ENCODE measurements at places on chromosomes 7 and 10.

DNA sequence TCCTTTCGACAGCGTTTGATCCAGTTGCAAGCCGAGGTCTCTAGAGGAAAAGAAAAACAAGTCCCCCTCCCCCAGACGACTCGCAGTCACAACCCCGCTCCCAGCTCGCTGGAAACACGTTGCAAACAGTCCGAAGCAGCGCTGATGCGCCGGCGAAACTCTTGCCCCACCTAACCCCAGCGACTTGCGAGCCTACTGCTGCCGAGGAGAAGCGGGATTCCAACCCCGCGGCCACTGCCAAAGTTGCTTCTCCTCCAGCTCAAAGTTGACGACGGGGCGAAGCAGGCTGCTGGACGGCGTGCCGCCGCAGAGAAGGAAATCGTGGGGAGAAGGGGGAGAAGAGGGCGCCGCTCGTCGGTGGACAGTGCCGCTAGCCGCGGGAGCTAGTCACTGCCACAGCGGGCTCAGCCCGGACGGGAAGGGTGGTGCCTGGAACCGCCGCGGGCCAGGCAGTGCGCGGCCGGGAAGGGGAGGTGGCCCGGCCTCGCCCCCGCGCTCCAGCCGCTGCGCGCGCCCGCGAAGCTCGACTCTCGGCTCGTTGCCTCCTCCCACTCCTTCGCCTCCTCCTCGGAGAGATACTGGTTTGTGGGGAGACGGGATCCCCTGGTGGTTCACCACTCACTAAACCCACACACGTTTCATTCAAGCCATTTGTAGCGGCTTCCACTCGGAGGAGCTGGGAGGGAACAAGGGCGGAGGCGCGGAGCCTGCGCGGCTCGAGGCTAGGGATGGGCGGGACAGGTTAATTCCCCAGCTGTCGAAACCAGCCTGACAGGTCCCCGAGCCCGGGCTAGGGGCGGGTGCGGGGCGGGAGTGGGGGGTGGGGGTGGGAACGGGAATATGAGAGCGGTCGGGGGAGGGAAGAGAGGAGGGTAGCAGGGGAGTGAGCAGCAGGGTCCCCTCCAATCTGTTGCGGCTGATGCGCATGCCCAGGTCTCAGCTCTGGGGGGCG, at the start of gene GPR37:
GPR37 (minus strand) TSS at position 392 of the 952 bp plus-strand sequence. CDS start 816 bp downstream, outside the sequence.
- peak; percentile 5 for DNase-seq

DNA sequence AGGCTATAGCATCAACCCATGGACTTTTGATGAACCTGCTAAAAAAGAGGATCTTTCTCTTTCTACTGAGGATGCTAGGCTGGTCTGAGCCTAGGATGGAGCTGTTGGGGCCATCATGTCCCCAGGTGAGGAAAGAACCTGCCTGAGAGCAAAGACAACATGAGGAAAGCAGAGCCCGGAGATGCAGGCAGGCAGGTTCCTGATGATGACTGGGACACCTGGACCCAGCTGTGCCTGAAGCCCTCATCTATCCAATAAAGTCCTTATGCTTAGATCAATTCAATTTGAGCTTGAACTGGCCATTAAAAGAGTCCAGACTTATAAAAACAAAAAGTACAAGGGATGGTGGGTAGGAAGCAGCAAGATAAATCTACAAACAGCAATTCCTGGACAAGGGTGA, 48.9 kb downstream of the KIFBP start:
- no peak for DNase-seq

DNA sequence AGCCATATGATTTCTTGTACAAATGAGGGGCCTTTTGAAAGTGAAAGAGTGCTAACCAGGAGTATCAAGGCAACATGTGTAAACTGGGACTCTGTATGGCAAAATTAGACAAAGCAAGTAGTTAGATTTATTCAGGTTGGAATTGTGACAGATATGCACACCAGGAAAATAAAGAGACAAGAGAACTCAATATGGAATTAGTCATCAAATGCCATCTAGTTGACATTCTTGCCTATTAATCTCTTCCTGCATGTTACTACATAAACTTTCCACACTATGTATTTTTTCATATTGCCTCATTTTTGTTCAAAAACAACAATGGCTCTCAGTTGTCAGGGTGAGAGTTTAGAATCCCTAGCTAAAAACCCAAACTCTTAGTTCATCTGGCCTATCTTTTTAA, 799.0 kb downstream of the NRG3 start:
- DNase-seq: no peak

DNA sequence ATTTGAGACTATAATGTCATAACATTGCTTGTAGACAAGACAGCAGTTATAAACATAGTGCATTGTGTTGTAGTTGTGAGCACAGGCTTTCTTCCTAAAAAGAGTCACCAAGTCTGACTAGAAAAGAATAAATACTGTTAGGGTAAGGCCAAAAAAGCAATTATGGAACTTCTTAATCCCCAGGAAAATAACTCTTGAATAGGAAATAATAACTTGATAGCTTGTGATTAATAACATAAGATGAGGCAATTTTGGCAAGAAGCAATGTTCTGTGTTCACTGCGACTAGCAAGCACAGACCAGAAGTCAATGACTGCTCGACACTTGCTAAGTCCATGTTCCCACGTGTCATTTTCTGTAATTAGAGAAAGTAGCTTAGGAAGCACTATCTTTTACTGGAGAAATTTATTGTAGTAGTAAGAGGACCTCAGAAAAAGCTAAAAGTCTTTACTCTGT, 97.1 kb downstream of the AGMO start:
- DNase-seq: no peak

DNA sequence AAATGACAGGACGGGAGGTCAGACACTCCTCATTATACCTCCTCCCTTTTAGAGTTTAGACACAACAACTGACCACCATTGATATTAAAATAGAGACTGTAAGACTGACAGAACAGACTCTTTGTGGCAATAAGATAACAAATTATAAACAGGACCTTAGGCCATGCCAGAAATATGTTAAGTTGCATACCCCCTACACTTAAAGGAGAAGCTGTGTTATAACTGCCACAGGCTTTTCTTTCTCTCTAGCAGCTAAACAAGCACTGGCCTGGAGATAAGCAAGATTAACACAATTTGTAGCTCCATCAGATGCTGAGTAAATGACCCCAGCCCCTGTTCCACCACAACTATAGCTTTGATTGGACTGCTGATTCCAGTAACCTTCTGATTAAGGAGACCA, 10.5 kb upstream of the UNC5B start:
- no peak for DNase-seq

DNA sequence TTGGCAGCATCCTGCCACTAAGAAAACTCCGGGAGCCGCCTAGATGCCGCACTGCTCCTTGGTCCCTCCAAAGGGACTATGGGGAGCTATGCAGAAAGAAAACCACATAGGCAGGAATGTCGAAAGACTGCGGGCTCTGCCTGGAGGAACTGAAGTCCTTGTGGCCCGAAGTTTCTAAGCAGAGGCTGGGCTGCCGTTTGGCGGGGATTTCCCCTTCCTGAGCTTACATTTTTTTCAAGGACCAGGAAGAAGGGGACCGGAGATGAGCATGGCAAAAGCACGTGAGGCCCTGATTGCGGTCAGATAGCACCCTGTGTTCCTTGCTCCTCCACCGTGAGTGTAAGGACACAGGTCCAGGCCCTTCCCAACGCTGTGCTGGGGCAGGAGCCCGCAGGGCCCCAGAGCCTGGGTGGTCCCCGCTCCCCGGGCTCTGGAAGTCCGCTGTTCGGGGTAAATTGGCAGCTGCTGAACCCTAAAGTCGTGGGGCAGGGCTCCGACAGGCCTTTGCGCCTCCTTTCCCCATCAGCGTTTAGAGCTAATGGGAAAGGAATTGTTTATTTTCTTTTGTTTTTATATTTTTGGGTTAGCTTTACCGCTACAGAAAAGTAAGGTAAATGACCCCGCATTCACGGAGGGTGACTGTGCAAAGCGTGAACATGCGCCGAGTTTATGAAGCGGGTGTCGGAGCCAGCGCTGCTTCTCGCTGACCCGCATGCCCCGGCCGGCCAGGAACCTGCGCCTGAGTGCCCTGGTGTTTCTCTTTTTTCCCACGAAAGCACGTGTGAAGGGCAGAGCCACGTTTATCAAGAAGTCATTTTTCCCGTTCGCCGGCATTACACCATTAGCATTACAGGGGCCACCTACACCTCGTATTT, 356.5 kb upstream of the ZNF32 start:
- DNase-seq: no peak

DNA sequence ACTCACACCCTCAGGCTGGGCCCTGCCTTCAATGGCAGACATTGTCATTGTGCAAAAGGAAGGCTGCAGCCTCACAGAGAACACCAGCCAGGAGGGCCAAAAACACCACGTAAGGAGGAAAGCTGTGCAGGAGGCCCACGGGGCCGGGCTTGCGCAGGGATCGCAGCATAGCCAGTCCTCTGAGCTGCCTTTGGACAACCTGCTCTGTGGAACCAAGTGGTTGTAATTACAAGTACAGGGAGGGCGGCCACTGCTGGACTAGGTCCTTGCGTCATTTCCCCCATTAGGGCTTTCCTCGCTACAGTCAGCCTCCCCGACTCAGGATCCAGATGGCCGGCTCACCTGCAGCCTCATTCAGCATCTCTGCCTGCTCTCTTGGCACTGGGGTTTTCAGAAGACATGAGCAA, 66.9 kb downstream of the FAM53B start:
- no peak for DNase-seq

- no peak for DNase-seq
Observed at GRCh38 chr10:21675157-21675796, 141.2 kb downstream of the MLLT10 start.

GRCh38 chr7:129824291-129825208, 128.2 kb downstream of the UBE2H start:
- DNase-seq: peak; percentile 28

DNA sequence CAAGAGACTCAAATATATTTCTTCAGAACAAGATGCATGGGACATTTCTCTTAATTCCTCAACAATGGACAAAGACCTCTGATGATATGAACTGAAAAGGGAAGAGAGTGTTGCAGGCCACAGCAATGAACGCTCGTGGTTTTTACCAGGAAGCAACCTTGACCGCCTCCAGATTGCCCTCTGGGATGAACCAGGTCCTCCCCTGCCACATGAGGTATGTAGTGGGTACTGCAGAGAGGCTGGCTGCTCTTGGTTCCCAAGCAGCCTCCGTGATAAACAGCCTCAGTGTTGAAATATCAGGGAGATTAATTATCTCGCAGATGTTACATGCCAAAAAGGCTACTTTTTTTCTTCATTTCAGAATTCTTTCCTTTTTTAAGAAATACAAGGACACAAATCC, 338.8 kb downstream of the ELMO1 start:
- no peak for DNase-seq

GRCh38 chr7:151705636-151706276, 171.2 kb downstream of the PRKAG2 start:
- DNase-seq: no peak

- no peak for DNase-seq
Observed at GRCh38 chr7:3956949-3957348, 655.9 kb downstream of the SDK1 start.

DNA sequence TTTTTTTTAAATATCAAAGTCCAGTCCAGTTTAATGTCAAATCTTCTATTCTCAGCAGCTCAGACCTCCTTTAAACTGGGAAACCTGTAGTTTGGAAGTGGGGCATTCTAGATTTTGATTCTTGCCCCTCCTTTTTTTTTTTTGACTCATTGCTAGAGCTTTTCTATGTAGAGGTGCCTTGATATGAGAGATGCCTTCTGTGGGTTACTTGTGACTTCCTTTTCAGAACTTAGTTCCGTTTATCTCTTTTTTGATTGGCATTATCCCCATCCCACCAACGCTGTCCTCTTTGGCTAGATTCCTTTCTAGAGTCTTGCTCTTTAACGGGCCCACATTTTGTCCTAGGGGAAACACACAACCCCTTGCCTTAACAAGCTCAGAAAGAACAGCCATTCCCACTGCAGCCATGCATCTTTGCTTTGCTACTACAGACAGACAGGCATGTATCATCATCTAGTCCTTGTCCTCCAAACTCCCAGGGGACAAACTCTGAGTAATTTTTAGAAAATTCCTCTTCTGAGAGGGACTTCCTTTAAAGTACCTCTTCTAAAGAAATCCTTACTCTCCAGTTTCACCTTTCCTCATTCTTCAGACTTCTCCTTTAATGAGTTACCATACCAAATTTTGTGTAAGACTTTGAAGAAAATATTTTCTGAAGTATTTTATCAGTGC, 153.6 kb downstream of the PHF14 start:
- DNase-seq: no peak

DNA sequence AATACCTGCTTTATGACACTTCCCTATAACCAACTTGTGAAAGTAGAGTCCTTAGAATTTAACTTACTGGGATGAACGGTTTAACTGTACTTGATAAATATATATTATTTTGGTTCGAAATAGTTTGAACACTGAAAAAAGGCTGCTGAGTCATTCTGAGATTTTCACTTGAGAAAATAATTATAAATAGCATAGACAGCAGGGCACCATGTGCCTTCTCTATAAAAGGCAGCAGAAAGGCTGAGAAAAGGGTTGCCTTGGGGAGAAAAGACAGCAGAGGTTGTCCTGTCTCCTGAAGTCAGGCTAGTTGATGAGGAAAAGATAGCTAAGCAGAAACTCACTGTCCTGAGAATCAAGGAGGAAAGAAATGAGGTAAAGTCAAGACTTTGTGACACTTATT, 92.4 kb downstream of the CTTNBP2 start:
- no peak for DNase-seq

GRCh38 chr7:105677817-105678573, 96.7 kb upstream of the EFCAB10 start:
- DNase-seq: no peak

GRCh38 chr10:19658131-19658530, 158.1 kb upstream of the PLXDC2 start:
- no peak for DNase-seq

- no peak for DNase-seq
Observed at GRCh38 chr10:26911811-26912461, 51.2 kb upstream of the ABI1 start.

- DNase-seq: peak; percentile 54
Observed at GRCh38 chr10:3848775-3849635, 64.0 kb upstream of the KLF6 start.

- no peak for DNase-seq
Observed at GRCh38 chr10:3364768-3365480, 192.3 kb upstream of the PITRM1 start.

Data from amniotic stem cell (primary cell).